ENCODE measurements at places on chromosomes 12 and 14.
A peak's percentile ranks its signal among the peaks of the same experiment; 100 is the strongest.

DNA sequence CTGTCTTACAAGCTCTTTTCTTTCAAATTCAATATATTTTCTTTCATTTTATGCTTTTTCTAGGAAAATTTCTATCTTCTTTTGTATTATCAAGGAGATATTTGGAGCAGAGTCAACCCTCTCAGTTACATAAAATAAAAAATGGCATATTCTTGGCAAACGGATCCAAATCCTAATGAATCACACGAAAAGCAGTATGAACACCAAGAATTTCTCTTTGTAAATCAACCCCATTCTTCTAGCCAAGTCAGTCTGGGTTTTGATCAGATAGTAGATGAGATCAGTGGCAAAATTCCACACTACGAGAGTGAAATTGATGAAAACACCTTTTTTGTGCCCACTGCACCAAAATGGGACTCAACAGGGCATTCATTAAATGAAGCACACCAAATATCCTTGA, 20.6 kb downstream of the PIK3C2G start:
- DNase-seq: no peak

- no peak for DNase-seq
These were observed 592.5 kb upstream of the FLRT2 start for GRCh38 chr14:84937449-84937848.

DNA sequence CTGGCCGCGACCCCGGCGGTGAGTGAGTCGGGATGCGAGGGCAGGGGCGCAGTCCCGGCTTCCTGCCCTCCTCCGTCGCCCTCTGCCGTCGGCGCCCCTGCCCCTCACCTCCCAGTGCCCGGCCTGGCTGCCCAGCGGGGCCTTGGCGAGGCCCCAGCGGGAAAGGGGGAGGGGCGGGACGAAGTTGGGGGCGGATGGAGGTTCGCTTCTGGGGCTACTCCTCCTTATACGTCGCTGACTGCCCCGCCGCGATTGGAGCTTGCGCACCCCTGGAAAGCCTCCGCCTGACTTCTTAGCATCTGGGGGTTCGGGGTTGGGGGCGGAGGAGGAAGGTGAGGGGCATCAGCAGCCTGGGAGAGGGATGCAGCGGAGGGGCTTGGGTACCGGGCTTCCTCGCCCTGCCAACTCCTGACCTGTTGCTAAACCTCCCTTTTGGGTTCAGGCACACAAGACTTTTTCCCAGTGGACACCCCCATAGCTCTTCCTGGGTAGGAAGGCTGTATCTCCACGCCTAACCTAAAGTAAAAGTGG, 406 bp downstream of the TMEM263 start:
- DNase-seq: peak; percentile 87

DNA sequence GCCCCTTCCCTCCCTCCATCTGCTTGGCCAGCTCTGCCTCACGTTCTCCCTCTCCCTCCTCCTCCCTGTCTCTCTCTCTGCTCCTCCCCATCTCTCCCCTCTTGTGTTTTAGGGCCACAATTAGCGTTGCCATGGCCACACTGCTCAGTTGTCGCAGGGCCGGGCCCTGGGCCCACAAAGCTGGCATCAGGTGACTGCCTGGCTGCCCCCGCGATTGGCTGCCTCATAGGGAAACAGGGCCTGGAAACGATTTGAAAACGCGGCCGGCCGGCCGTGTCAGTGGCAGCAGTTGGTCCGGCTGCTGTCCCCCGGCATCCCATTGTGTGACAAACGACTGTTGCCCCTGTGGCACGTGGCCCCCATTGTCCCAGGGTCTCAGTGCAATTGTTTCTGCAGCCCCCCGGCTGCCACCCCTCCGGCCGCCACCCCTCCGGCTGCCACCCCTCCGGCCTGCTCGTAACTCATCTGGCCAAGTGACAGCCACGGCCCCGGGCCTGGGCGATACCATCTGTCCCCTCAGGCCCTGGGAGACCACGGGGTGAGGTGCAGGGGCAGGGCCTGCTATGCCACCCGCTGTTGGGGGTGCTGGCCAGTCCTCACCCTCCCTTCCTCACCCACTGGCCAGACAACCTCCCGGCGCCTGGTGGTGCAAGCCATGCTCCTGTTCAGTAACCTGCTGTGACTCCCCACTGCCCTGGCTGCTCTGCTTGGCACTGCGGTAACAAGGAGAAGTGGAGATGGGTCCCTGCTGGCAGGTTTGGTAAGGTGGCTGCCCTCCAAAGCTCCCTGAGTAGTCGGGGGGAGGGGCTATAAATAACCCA, 17.4 kb downstream of the FOXN4 start:
- peak; percentile 84 for DNase-seq

- no peak for DNase-seq
These were observed 23.7 kb downstream of the DEGS2 start for GRCh38 chr14:100135784-100136183.

GRCh38 chr12:67400742-67401141, 131.6 kb downstream of the CAND1 start:
- no peak for DNase-seq

DNA sequence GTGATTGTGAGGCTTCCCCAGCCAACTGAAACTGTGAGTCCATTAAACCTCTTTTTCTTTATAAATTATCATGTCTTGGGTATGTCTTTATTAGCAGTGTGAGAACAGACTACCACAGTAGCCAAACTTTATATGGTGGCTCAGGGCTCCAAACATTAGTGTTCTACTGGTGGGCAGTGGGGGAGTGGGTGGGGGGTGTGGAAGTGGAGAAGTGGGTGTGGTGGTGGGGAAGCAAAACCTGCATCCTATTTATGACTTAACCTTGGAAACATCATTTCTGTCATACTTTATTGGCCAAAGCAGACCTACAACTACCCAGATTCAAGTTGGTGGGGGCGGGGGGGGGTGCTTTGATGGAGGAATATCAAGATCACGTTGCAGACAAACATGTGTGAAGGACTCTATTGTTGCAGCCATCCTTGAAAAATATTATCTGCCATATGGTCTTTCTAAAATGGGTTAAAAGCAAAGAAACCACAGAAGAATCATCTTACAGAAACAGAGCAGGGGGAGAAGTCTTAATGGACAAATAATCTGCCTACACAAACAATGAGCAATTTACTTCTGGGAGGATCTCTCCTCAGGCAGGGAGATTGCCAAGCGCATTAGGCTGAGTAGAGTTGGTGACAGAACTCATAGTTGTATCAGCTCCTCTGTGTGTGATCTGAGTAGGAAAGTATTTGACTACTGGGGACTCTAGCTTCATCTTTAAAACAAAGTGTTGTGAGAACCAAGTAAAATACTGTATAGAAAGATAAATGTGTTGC, 1.4 kb upstream of the PWP1 start:
- no peak for DNase-seq

DNA sequence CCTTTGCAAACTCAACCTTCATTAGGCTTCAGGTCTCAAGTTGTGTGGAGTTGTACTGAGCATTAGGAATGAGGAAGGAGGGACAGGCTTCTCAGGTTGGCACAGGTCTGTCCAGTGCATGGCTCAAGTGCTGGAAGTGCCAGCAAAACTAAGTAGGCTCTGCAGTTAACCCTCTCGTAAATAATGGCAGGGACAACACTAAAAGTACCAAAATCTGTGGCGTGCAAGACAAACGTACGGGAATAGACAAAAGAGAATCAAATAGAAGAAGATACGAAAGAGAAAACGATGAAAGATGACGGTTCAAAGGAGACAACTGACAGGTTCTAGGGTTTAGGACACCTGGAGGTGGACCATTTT, 612 bp downstream of the TRAPPC6B start:
- DNase-seq: peak; percentile 30

- DNase-seq: no peak
These were observed 42.8 kb downstream of the ZC3H14 start for GRCh38 chr14:88605594-88605993.

DNA sequence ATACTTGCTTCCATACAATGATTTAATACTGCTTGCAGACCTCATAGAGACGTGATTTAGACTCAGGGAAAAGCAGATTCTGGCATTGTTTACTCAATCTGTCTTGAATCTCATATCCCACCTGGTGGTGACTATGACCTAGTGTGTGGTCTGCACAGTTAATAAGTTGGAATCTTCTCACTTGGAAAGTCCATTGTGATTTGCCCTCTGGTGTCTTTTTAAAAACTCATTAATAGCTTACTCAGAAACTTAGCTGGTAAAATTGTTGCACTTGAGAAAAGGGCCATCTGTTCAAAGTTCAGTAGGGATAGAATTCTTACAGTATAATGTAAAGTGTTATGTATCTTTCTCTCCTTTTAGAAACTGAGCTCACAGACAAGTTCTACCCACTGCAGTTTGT, 106.0 kb downstream of the PELI2 start:
- DNase-seq: no peak

GRCh38 chr14:55341781-55342180, 69.8 kb downstream of the ATG14 start:
- DNase-seq: no peak

GRCh38 chr12:97513950-97514349, 51.3 kb downstream of the RMST start:
- no peak for DNase-seq

Measured in right hindlimb (tissue), 1 donor.